ENCODE measurements at places on chromosomes 16 and 17.

- DNase-seq: no peak
Observed at GRCh38 chr17:74832421-74832820, 27.3 kb downstream of the GRIN2C start.

DNA sequence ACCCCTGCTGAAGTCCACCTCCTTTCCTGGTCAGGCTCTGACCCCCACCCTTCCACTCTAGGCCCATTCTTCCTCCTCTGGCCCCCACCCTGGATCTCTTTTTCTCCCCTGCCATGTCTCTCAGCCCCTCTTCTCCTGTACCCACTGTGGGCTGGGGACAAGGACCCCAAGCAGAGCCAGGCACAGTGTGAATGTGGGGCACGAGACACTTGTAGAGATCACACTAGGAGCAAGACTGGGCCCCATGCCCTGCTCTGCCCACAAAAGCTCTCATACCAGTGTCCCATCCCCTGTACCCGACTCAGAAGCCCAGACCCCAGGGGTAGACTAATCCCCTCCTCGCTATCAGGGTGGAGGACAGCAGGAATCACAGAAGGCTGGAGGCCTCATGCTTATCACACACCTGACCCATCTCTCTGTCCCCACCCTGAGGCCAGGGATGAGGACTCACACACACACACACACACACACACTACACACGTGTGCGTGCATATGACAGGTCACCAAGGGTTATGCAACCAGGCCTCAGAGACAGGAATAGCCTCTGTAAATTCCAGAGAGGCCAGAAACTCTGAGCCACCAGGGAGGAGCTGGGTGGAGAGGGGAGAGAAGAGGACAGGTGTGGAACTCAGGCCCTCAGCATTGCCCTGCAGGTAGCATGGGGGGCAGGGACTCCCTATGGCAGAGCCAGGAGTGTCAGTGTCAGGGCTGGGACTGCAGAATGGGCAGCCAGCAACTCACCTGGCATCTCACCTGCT, 21.1 kb downstream of the ARHGAP27 start:
- DNase-seq: no peak

- no peak for DNase-seq
Observed at GRCh38 chr17:38419508-38419981, 8.7 kb upstream of the ARHGAP23 start.

- no peak for DNase-seq
Observed at GRCh38 chr16:10090816-10091215, 91.4 kb downstream of the GRIN2A start.

DNA sequence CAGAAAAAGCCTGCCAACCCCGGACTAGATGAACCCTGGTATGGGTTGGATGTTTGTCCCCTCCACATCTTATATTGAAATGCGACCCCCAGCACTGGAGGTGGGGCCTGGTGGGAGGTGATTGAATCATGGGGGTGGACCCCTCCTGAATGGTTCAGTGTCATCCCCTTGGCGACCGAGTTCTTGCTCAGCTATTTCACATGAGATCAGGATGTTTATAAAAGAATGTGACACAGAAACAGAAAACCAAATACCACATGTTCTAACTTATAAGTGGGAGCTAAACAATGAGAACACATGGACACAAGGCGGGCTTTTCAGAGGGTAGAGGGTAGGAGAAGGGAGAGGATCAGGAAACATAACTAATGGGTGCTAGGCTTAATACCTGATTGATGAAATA, 576.0 kb upstream of the HSBP1 start:
- no peak for DNase-seq

DNA sequence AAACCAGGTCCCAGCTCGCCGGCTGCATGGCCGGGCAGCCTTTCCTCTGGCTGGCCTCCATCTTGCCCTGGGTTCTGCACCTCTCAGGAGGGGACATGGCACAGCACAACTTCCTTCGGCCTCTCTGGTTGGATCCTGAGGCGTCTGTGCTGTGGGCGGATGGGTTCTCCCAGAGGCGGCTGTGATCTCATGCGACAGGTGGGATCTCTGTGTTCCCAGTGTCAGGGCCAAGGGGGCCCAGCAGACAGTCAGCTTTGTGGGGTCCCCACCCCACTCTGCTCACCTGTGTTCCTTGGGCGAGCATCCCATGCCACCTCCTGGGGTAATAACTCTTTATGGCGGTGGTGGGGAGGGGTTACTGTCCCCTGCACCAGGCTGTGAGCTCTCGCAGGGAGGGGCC, 35.8 kb downstream of the FA2H start:
- DNase-seq: no peak

GRCh38 chr17:6078458-6078871, 8.3 kb downstream of the WSCD1 start:
- no peak for DNase-seq

DNA sequence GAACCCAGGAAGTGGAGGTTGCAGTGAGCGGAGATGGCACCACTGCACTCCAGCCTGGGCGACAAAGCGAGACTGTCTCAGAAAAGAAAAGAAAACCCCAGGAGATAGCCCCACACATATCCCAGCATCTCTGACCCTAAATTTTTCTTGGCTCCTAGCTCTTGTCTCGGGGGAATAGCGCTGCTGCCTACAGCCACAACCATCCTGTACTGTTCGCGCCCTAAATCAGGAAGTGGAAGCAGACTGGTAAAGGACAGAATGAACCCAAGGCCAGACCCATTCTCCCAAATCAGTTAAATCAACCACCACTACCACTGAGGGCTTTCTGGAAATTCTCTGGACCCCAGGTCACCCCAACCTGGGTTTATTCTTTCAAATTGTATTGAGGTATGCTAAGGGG, 1.7 kb downstream of the CTDNEP1 start:
- DNase-seq: no peak

- DNase-seq: no peak
Observed at GRCh38 chr16:75097941-75098901, 18.4 kb downstream of the LDHD start.

GRCh38 chr17:16345565-16345964, 7.7 kb downstream of the CENPV start:
- no peak for DNase-seq

- DNase-seq: no peak
Observed at GRCh38 chr16:84349862-84350684, 18.3 kb upstream of the ATP2C2 start.

- DNase-seq: peak; percentile 92
Observed at GRCh38 chr17:57874434-57875289, 24.8 kb upstream of the MRPS23 start.

- DNase-seq: no peak
Observed at GRCh38 chr17:49646391-49647255, 31.3 kb downstream of the SPOP start.

GRCh38 chr17:44191369-44191768, 4.6 kb downstream of the TMUB2 start:
- no peak for DNase-seq

- DNase-seq: no peak
Observed at GRCh38 chr17:43213545-43213944, 1.9 kb downstream of the TMEM106A start.

DNA sequence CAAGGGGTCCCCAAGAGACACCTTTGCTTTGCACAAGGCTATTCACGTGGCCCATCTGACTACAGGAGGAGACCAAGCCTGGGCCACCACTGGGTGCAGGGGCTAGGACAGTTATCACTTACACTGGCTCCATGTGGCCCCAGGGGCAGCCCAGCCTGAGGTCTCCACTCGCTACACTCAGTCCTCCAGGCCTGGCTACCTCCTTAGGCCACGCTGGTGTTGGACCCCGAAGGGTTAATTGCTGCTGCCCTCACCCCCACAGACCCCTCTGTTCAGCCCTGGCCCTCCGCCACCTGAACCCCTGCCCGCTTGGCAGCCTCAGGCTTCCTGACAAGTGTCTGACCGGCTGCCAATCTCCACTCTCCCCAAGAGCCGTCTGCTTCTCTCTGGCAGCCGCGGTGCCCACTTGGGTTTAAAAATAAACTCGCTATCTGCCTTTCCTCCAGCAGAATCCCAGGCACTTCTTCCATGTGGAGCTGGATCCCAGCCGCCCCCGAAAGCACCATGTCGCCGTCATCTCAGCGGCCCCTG, 27.8 kb downstream of the ADAM11 start:
- DNase-seq: no peak

- DNase-seq: no peak
Observed at GRCh38 chr17:50602836-50603235, 31.8 kb upstream of the ABCC3 start.

DNA sequence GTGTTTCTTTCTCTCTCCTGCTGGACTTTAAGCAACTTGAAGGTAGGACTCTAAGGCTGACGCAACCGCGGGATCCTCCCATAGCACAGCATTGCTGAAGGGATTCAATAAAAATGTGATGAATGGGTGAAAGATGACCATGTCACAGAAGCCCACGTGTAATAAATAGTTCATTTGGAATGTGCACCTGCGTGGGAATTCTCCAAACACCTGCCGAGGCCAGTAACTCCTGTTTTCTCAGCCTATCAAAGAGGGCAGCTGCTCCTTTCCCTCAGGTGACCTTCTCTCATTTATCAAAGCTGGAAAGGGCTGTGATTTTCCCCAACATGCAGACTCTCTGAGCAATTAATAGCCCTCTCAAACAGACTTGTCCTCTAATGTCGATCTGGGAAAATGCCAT, 235.7 kb downstream of the STX8 start:
- no peak for DNase-seq

DNA sequence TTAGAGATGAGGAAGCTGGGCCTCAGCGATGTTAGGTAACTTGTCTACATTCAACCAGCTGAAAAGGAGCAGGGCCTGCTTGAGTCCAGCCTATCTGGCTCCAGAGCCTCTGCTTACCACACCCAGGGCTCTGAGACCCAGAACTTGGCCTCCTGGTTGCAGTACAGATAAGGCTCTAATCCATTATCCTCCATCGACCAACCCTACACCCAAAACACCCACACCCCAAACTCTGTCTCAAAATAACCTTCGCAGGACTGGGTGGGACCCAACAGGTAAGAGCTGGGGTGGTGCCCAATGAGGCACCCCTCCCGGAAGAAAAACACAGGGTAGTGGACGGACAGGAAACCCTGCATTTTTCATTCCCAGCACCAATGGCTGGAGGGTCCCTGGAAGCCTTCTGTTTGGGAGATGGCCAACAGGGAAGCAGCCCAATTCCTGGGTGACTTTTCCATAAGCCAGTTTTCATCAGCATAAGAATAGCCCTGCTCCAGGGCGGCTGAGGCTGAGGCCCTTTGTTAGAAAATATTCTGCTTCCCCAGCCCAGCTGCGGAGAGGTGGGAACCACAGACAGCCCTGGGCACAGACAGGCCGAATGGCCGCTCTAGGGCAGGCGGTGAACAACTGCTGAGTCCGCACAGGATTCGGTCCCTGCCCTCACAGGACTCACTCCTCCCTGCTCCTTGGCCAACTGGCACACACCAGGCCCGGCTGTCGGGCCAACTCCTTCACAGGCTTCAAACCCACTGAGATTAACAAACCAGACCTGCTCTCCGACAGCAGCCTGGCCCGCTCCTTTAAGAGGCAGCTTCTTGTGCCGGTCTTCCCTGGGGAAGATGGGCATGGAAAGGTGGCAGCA, 9.8 kb downstream of the SMIM5 start:
- DNase-seq: no peak

DNA sequence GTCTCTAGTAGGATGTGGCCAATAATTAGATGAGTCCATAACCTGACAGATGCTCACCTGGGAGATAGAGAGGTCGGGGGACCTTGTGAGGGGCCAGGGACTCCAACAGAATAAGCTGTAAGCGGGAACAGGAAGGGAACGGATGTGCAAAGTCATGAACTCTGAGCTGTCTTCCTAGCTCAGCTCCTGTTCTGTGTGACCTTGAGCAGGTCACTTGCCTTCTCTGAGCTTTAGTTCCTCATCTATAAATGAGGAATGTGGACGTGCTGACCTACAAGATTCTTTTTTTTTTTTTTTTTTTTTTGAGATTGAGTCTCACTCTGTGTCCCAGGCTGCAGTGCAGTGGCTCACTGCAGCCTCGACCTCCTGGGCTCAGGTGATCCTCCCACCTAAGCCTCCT, 58.9 kb downstream of the AKAP1 start:
- DNase-seq: no peak

DNA sequence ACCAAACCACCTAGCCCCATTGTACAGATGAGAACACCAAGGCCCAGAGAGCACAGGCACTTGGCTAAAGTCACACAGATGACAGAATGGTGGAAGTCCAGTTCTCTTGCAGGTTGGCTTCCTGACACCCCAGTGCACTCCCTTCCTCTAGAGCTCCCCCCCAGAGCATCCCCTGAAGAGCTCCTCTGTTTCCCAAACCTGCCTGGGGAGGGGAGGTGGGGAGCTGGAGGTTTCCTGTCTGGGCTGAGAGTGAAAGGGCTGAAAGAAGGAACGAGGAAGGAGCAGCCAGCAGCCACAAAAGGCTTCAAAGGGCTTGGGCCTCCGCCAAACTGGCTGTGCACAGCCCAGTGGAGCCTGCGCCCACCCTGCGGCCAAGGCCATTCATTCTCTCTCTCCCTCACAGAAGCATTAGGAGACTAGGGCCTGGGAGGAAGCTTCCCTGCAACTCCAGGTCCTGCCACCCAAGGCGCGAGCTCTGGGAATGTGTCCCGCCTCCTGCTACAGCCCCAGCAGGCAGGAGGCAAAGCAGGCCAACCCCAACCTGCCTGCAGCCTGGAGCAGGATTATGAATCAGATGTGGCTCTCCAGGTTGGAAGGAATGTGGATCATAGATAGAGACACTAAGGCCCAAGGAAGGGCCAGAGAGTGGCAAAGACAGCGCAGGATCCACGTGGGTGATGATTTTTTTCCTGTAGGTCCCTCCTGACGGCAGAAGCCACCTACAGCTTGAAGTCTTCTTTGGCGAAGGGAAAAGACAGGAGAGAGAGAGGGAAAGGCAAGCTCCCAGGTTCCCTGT, 913 bp downstream of the SLC13A5 start:
- DNase-seq: peak; percentile 85

- no peak for DNase-seq
Observed at GRCh38 chr17:21125862-21126261, 902 bp upstream of the DHRS7B start.

DNA sequence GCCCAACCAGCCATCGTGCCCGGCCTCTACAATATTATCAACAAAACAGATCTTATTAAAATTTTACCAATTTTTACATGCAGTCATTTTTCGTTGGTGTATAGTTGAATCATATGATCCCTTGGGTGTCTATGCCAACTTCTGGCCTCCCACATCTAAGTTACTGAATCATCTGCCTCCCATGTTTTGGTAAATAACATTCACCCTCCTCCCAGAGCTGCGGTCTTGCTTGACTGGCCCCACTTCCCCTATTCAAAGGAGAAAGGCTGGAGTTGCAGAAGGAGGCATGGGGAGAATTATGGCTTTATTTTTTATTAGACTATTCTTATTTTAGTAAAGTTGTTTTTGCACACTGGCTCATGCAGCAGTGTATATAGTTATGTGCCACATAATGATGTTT, 18.5 kb upstream of the CCL23 start:
- no peak for DNase-seq

- no peak for DNase-seq
Observed at GRCh38 chr16:56977823-56978430, 11.4 kb upstream of the NLRC5 start.

DNA sequence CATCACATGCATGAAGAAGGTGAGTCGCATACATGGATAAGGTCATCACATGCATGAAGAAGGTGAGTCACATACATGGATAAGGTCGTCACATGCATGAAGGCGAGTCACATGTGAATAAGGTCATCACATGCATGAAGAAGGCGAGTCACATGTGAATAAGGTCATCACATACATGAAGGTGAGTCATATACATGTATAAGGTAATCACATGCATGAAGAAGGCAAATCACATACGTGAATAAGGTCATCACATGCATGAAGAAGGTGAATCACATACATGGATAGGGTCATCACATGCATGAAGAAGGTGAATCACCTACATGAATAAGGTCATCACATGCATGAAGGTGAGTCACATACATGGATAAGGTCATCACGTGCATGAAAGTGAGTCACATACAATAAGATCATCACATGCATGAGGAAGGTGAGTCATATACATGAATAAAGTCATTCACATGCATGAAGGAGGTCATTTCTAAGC, 105.1 kb upstream of the SDK2 start:
- no peak for DNase-seq
